ENCODE measurements at places on chromosomes 3 and 15.

DNA sequence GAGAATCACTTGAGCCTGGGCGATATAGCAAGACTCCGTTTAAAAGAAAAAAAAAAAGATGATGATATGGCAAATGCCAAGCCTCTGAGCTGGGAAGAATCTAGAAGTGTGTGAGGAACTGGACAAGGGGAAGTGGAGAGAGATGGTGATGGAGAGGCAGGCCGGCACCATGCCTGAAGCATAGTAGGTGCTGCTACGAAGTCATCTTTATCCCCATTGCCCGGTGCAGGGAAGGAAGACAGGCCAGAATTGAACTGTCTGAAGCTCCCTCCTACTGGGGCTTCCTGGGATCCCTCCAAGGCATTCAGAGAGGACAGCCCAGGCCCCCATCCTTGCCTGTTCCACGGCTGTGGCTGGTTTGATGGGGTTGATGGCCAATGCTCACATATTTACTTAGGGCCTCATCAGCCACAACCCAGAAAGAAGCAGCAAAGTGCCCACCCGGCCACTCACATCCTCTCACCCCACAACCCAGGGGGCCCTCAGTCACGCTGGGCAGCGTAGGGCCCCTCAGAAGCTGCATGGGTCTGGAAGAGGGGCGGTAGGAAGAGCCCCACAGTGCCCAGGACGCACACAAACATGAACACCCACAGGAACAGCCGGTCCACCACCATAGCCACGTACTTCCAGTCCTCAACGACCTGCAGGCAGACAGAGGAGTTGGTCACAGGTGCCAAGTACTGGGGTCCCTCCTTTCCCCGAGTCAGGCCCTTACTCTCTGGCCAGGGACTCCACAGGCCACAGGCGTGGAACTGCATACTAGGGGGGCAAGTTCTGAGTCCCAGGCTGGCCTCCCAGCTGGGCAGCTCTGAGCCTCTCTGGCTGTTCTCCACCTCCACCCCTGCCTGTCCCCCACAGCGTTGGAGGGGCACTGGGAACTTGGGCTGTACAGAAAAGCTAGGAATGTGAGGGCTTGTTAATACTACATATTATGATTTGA lies 4.1 kb upstream of the CHRNA3 start:
- DNase-seq, result no peak

- DNase-seq, result no peak
Observed at GRCh38 chr15:65394280-65394789, 16.5 kb upstream of the IGDCC3 start.

GRCh38 chr15:101068523-101068960 lies 149.4 kb downstream of the LRRK1 start:
- DNase-seq, result no peak

GRCh38 chr3:151383111-151383510 lies 1.4 kb downstream of the P2RY12 start:
- DNase-seq, result no peak

DNA sequence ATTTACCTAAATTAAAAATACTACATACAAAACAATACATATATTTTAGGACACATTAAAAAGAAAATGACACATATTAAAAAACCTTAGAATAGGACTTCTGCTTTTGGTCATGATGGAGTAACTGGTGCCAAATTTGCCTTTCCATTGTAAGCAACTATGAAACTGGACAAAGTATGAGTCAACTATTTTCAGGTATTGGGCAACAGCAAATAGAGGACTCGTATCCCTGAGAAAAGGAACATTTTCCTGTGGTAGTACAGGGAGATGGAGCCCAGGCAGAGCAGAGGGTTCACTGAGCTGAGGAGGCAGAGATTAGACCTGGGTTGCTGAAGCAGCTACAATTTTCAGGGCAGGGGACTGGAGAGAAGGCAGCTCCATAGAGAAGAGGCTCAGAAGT lies 14.7 kb downstream of the CCR1 start:
- DNase-seq, result no peak

- no peak for DNase-seq
Observed at GRCh38 chr3:14077310-14077709, 47.4 kb downstream of the CHCHD4 start.

DNA sequence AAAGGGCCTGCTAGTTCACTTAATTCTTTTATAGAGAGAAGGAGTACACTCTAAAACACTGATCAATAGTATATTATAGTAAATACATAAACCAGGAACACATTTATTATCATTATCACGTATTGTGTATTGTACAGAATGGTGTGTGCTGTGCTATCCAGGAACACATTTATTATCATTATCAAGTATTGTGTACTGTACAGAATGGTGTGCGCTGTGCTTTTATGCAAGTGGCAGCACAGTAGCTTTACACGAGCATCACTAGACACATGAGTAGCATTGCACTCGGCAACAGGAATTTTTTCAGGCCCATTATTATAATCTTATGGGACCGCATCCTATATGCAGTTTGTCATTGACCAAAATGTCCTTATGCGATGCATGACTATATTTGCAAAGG lies 20.9 kb upstream of the MUC20 start:
- DNase-seq, result no peak

- peak; percentile 59 for DNase-seq
Observed at GRCh38 chr3:42012383-42012934, 50.6 kb upstream of the ULK4 start.

DNA sequence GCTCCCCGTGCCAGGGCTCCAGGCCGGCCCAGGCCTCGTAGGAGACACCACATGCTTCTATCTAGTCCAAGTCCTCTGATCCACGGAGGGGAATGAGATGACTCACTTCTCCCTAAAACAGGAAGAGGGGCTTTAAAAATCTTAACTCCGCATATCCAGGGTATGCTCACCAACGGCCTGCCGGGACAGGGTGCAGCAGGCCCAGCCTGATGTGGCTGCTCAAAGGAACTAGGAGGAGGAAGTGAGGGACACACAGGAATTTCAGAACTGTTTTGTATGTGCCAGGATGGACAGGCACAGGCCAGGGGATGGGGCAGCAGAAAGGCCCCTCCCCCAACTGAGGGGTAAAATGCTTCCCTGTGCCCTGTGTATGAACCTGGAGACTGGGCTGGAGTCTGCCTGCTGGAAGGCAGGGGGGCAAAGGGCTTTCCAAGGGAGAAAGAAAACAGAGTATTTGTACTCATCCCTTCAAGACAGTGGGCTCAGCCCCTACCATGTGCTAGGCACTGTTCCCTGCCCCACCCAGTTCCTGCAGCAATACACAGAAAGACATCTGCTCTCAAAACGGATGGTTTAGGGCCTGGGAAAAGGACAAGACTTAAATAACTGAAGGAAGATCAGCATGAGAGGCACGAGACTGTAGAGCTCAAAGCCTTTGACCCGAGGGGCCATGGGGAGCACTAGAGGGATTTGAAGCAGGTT lies 22.1 kb downstream of the CHDH start:
- no peak for DNase-seq

- no peak for DNase-seq
Observed at GRCh38 chr3:178139116-178139515, 397.1 kb upstream of the KCNMB2 start.

DNA sequence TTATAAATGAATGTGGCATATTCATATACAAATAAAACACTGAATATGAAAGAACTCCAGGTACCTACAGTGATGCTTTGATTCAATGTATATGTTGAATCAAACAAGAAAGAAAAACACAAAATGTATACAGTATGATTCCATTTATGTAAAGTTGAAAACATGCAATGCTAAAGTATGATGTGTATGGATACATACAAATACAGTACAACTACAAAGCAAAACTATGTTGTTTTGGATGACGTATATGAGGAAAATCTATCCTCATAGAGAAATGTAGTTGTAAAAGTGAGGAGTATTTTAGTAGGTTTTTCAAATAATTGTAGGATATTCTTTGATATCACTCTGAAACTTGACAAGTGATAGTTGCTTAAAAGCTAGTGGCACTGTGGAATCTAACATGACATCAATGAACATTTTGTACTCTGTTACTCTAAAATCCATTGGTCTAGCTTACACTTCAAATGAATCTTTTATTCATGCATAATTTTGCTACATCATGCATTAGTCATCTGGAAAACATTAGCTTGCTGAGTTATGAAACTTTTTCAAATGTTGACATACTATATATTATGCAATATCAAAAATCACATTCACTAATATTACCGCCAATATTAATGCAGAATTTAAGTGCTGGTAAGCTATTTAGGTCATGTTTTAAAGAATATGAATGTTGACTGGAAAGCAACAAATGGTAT lies 278.1 kb upstream of the CHRNA7 start:
- DNase-seq, result no peak

- no peak for DNase-seq
Observed at GRCh38 chr3:161551697-161552096, 55.1 kb downstream of the OTOL1 start.

- no peak for DNase-seq
Observed at GRCh38 chr3:118525077-118525476, 509.6 kb downstream of the IGSF11 start.

- DNase-seq, result no peak
Observed at GRCh38 chr3:33833408-33834095, 35.1 kb downstream of the PDCD6IP start.
